ENCODE measurements at places on chromosomes 7 and 10. TPM values are rescaled to one million over a fixed set of nuclear protein-coding genes. Genes with fewer than 3 reads are reported as not detected.

- DNase-seq = no peak
These were observed 121.2 kb downstream of the SLC25A13 start for GRCh38 chr7:96200740-96201139.

DNA sequence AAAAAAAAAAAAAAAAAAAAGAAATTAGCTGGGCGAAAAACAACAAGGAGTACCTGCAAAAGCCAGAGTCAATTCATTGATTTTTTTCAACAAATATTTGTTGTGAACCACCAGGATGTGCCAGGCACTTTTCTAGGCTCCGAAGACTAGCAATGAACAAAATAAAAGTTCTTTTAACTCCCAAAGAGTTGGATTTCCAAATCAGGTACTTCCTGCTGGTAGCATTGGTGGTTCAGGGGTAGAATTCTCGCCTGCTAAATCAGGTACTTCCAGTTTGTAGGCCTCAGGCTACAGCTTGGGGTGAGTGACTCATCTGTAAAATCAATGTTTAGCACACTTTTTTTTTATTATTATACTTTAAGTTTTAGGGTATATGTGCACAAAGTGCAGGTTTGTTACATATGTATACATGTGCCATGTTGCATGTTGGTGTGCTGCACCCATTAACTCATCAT, 10.9 kb downstream of the PPA1 start:
- DNase-seq = no peak

GRCh38 chr7:12655161-12655560, 32.3 kb upstream of the ARL4A start:
- no peak for DNase-seq

DNA sequence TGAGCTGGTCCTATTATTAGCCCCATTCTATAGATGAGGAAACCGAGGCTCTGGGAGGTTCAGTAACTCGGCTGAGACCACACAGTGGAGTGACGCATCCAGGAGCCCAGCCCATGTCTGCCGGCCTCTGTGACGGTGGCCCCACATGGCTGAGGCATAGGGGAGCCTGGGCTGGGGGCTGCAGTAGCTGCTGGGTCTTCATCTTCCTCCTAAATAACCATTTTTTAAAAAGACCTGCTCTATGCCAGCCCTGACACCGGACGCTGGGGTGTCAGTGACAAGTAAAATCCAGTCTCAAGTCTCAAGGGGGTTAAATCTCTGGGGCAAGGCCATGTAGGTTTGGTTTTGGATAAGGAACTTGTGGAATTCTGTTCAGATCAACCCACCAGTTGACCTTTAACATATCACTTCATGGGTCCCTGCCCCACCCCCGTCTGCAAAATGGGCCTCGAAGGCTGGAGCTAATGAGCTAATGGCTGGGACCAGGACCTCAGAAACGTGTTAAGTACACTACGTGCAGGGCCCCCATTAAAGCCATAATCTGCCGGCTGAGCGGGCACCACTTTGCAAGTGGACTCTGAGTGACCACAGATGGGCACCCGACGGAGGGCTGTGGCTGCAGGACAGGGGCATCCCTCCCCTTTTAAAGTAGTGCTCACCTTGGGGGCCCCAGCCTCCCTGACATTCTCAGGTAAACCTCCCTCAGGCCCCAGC, 136.5 kb upstream of the UNC5B start:
- no peak for DNase-seq

DNA sequence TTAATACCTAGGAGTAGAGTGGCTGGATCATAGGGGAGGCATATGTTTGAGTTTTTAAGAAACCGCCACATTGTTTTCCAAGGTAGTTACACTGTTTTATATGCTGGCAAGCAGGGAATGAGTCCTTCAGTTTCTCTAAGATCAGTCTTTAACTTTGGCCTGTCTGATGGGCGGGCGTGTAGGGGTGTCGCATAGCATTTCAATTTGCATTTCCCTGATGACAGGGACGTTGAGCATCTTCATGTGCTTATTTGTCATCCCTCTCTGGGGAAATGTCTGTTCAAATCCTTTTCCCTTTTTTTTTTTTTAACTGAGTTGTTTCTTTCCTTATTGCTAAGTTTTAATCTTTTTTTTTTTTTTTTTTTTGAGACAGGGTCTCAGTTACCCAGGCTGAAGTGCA, 9.8 kb downstream of the MTG1 start:
- no peak for DNase-seq

DNA sequence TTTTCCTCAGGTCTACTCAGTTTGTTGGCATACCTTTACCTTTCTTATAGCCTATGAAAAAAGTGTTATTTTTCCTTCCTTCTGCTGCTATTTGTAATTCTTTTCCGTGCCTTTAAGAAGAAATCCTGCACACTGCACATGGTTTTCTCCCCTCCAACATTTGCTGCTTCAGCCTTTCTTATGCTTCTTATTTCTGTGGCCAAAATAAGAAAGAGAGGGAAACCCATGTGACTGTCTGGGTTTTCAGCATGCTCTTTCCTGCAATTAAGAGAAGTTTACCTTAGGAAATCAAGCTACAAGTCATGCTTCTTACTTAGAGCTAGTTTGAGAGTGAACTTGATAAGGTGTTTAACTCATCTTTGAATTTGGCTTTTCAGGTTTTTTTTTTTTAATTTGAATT, 11.0 kb downstream of the TBC1D12 start:
- no peak for DNase-seq

GRCh38 chr7:127093340-127093739, 159.4 kb downstream of the GRM8 start:
- DNase-seq = no peak

GRCh38 chr10:112313911-112314310, 30.7 kb downstream of the TECTB start:
- peak; percentile 63 for DNase-seq

DNA sequence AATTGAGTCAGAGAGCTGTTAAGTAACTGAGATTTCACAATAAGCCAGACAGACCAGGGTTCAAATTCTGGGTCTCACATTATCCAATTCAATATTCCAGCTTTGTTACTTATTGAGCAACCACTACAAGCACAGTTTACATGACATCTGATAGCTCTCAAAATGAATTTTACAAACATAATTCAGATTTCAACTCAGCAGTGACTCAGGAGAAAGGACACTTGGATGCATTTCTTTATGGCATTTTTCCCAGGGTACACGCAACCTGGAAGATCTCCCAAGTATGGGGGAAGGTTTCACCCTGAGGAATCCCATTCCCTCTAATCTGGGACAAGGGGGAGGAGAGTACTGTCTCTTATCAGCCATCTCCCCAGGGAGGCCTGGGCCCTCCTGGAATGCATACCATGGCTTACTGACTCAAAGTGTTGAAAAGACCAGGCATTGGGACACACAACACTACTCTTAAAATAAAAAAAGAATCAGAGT, 102.4 kb downstream of the CFTR start:
- no peak for DNase-seq

- no peak for DNase-seq
These were observed 183.2 kb downstream of the GRM3 start for GRCh38 chr7:86826948-86827347.

- DNase-seq = no peak
These were observed 9.5 kb downstream of the MARVELD1 start for GRCh38 chr10:97723001-97723400.

DNA sequence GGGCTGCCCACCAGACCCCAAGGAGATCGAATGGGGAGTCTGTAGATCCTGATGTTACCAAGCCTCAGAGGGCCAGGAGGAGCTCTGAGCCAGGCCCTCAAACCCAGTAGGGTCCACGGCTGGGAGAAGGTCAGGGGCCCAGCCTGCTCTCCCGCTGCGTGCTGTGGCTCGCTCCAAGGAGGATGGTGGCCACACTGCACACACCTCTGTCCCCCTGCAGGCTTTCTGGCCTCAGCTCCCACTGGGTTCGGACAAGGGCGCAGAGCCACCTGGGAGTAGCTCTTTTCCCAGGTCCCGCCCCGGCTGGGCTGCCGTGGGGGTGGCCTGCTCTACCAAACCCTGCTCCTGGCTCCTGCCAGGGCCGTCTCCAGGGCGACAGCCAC, 175.8 kb downstream of the ZNF248 start:
- DNase-seq = no peak

- no peak for DNase-seq
These were observed 113.5 kb downstream of the ITGB8 start for GRCh38 chr7:20444030-20444800.

DNA sequence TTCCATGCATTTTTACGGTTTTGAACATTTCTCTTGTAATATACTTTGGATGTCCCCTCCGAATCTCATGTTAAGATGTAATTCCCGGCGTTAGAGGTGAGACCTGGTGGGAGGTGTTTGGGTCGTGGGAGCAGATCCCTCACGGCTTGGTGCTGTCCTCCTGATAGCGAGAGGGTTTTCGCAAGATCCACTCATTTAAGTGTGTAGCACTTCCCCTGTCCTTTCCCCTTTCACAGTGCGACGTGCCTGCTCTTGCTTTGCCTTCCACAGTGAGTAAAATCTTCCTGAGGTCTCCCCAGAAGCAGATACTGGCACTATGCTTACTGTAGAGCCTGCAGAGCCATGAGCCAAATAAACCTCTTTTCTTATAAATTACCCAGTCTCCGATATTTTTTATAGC, 6.6 kb downstream of the GPR141 start:
- no peak for DNase-seq

GRCh38 chr10:68826764-68827591, at the start of gene STOX1:
Gene STOX1, plus strand, starts transcription at chr10:68827531. Its CDS starts 93 bp downstream, at chr10:68827624.
- no peak for DNase-seq

DNA sequence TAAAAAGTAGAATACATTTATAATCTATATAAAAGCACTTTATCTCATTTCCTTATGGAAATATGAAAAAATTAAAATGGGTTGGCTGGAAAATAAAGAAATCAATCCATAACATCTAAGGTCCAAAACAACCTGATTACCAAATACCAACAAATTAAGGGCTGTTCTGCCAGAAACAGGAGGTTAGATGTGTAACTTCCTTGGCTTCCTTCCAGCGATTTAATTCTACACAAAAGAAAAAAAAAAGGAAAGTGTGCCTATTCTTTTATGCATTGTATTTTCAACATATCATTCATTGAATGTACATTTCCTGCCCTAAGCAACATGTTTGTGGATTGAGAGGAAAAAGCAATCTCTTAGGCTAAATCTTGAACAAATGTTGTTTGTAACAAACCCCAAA, 36.2 kb upstream of the USP6NL start:
- peak; percentile 43 for DNase-seq

GRCh38 chr7:138477581-138477980, 17.5 kb downstream of the TRIM24 start:
- no peak for DNase-seq

- DNase-seq = no peak
These were observed 6.6 kb upstream of the SP8 start for GRCh38 chr7:20793248-20793647.

GRCh38 chr7:129741743-129742213, 130.3 kb downstream of the NRF1 start:
- DNase-seq = no peak

The CNNM1 gene
- total RNA-seq = 0.04 TPM

The PRSS2 gene
- total RNA-seq = not detected

The CYP2C8 gene
- total RNA-seq = not detected

The TAS2R41 gene
- not detected for total RNA-seq

The PAPOLB gene
- 0.04 TPM for total RNA-seq

The NPSR1 gene
- total RNA-seq = not detected

The EPO gene
- total RNA-seq = not detected

The GPR85 gene
- total RNA-seq = 0.92 TPM

The CDC14C gene
- not detected for total RNA-seq

The PROSER2 gene
- 6.5 TPM for total RNA-seq

The NKX6-2 gene
- not detected for total RNA-seq

The CROT gene
- total RNA-seq = 7.2 TPM
